ENCODE measurements at places on chromosomes 2 and 18.

DNA sequence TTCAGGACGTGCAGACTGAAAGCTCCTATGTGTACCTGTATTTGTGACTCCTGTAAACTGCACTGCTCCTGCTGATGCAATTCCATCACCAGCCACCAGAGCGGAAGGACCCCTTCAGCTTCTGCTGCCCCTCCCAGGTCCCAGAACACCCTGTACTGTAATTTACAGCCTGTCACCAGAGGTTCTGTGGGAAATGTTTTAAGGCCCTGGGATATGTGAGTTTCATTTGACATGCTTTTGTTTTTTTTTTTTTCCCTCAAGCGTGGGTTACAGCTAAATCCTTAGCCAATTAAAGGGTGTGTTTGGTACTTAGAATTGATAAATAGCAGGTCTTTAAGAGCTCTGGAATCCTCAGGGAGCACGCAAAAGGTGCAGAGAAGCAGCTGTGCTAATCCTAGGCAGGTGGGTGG lies 79.4 kb downstream of the KCTD1 start:
- DNase-seq: no peak

GRCh38 chr2:168495524-168495923 lies 39.5 kb downstream of the CERS6 start:
- no peak for DNase-seq

GRCh38 chr18:48142994-48143393 lies 212.5 kb upstream of the SMAD2 start:
- DNase-seq: no peak

GRCh38 chr18:50590593-50590992 lies 30.7 kb downstream of the MAPK4 start:
- DNase-seq: no peak

- DNase-seq: no peak
Measured at GRCh38 chr2:144211826-144212225, 308.1 kb downstream of the ZEB2 start.

- peak; percentile 23 for DNase-seq
Measured at GRCh38 chr2:222423632-222424275, 589 bp upstream of the SGPP2 start.

GRCh38 chr2:233853883-233854240 lies 473 bp downstream of the HJURP start:
- no peak for DNase-seq

- no peak for DNase-seq
Measured at GRCh38 chr2:186771850-186772463, 77.0 kb downstream of the ZSWIM2 start.

GRCh38 chr2:241774419-241775222 lies 2.0 kb upstream of the GAL3ST2 start:
- peak; percentile 40 for DNase-seq
